ENCODE measurements at places on chromosomes 6 and 20. TPM values are rescaled to one million over a fixed set of nuclear protein-coding genes. Genes with fewer than 3 reads are reported as not detected.

Gene RAB23
- polyA plus RNA-seq: 1.1 TPM

Gene SLC17A2
- polyA plus RNA-seq: not detected

DNA sequence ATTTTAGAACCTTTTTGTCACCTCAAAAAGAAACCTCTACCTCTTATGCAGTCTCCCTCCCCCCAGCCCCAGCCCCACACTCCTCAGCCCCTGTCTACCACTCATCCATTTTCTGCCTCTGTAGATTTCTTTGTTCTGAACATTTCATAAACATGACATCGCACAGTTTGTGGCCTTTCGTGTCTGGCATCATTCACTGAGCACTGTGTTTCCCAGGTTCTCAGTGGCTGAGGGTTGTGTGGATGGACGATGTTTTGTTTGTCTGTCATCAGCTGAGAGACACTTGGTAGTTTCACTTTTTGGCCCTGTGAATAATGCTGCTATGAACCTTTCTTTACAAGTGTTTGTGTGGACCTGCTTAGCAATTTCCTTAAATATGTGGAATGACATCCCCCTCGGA, 64.5 kb downstream of the FAM120B start:
- DNase-seq: no peak

GRCh38 chr6:138089325-138089724, 17.9 kb downstream of the PERP start:
- DNase-seq: no peak

DNA sequence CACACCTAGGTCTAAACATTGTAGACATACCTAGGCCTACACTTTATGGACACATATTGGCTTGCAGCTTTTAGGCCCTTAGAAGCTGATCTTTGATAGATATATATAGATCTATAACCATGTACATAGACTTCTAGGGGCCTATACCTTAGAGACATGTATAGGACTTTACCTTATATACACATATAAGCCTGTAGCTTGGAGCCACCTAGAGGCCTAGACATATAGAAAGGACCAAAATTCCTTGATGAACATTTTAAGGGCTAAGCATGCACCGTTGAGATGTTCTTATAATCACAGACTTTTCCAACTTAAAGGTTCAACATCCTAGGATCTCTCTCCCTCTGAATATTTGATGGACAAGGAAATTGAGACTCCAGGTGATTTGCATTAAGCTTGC, 371.7 kb upstream of the SASH1 start:
- DNase-seq: no peak

DNA sequence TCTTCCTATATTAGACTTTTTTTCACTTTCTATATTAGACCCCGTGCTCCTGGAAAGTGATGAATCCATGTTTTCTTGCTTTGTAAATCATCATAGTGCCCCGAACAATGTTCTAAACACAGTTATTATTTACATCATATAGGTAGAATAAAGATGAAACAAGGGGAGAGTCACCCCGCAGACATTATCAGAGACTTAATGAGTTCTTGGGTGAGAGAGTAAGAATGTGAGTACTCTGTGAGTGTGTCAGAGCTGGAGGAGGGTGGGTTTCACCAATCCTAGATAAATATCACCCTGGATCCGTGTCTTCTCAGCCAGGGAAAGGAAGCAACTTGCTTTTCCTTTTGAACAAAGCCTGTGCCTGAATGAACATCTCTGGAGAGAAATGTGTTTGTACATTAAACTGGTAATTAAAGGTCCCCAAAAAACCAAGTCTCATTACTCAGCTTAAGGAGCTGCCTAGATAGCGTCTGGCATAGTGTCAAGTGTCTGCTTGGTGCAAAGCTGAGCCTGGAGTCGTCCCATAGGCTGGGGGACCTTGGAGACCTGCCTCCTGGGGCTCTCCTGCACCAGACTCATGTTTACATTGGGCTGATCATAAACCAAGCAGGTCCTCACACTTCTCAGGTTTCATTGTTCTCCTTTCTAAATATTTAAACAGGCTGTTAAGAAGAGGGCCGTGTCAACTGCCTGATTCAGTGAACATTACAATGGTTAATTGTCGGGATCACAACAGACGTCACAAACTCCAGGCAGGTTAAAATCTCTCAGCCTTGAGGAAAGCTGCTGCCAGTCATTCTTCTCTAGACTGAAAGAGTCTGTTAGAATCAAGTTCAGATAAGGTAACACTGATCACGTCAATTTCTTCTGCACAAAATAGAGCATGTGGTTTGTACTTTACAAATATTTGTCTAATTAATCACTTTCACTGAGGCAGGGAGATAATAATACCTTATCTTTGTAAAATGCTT, 179.7 kb upstream of the MYLIP start:
- no peak for DNase-seq

- DNase-seq: no peak
These were observed 185.1 kb downstream of the COL19A1 start for GRCh38 chr6:70051197-70052124.
